ENCODE measurements at places on chromosomes 7 and 10.

DNA sequence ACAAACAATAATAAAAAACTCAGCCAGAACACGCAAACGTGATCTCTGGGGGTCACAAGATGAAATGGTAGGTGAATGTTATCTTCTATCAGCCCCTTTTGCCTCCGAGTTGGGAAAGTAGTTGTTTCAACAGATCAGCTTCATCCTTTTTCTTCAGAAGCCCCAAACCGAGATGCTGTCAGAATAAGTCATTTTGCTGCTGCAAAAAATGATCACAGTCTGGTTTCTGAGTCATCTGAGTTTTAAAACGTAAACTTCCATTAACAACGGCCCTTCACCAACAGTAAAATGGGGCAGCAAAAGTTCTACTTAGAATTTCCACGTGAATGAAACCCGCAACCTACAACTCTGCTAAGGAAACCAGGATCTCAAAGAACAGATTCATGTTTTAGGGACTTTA lies 44.9 kb downstream of the JCAD start:
- H3K27me3 ChIP-seq = no peaks in the 10 kb centered on the region
- H3K4me1 ChIP-seq = no peaks in the 10 kb centered on the region
- H3K36me3 ChIP-seq = no peaks in the 10 kb centered on the region

DNA sequence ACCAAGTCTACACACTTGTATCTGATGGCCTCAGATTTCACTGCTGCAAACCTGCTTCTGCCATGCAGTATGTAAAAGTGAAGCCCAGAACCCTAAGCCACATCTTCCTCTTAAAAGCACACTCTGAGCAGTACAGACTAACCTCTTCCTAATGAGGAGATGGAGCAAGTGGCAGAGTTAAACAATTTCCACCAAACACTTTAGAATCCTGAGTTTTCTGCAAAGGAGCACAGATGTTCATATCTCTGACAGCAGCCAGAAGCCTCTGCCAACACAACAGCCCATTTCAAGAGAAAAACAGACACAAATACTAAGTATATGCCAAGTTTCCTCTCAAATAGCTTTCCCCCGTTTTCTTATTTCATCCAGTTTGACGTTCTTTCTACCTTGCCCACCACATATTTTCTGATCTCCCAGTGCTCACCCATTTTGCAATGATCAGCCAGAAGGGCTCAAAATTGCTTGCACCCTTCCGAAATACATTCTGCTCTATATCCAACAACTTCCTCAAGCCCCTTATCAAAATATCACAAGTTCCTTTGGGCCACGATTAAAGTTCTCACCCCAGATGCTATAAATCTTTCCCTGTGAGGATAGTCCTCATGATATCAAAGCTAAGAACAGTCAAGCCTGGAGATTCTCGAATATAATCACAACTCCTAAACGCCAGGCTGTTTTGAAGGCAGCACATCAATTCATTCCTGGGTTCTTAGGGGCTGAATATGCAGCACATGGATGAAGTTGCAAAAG lies 27.5 kb downstream of the ELMO1 start:
- no peaks in the 10 kb centered on the region for H3K36me3 ChIP-seq
- H3K4me1 ChIP-seq = peaks cover 27% of the 10 kb centered on the region
- no peak overlapping the region for H3K27ac ChIP-seq
- H3K27me3 ChIP-seq = no peaks in the 10 kb centered on the region
- no peak for DNase-seq
- no peak overlapping the region for H3K4me3 ChIP-seq

GRCh38 chr10:129963641-129964501 lies at the start of gene EBF3:
TSS of gene EBF3 (minus strand) at chr10:129964274. CDS start at chr10:129963768, 506 bp downstream.
- H3K27me3 ChIP-seq = peaks cover 35% of the 10 kb centered on the region
- H3K4me3 ChIP-seq = peak within 1 kb of the TSS; percentile 60
- no peaks in the 10 kb centered on the region for H3K36me3 ChIP-seq
- peaks cover 36% of the 10 kb centered on the region for H3K4me1 ChIP-seq
- H3K27ac ChIP-seq = peak within 1 kb of the TSS; percentile 82

- H3K36me3 ChIP-seq = no peaks in the 10 kb centered on the region
- H3K27me3 ChIP-seq = no peaks in the 10 kb centered on the region
- H3K4me3 ChIP-seq = no peak overlapping the region
- no peak for DNase-seq
Observed at GRCh38 chr7:49635800-49636199, 137.6 kb upstream of the VWC2 start.

DNA sequence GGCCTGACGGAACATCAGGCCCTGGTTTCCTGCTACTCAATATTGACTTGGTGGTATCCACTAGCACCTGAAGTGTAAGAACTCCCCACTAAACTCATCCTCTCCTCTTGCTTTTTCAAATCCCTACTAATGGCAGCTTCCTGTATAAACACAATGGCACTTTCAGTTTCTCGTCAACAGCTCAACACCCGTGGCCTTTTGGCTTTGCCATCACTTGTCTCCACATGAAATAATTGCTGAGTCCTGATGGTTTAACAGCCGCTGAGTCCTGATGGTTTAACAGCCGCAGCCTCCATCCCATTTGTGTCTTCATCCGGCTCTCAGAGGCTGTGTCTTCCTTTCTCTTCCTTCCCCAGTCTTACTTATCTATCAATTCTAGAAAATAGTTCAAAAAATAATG lies 261.4 kb upstream of the PITRM1 start:
- H3K27me3 ChIP-seq = no peaks in the 10 kb centered on the region
- DNase-seq = no peak
- H3K27ac ChIP-seq = no peak overlapping the region
- no peaks in the 10 kb centered on the region for H3K4me1 ChIP-seq
- H3K4me3 ChIP-seq = no peak overlapping the region
- H3K36me3 ChIP-seq = no peaks in the 10 kb centered on the region

GRCh38 chr7:32506266-32507054 lies 11.2 kb downstream of the AVL9 start:
- H3K4me3 ChIP-seq = no peak overlapping the region
- H3K4me1 ChIP-seq = peaks cover 39% of the 10 kb centered on the region
- no peak overlapping the region for H3K27ac ChIP-seq
- no peaks in the 10 kb centered on the region for H3K36me3 ChIP-seq
- no peaks in the 10 kb centered on the region for H3K27me3 ChIP-seq
- DNase-seq = no peak

DNA sequence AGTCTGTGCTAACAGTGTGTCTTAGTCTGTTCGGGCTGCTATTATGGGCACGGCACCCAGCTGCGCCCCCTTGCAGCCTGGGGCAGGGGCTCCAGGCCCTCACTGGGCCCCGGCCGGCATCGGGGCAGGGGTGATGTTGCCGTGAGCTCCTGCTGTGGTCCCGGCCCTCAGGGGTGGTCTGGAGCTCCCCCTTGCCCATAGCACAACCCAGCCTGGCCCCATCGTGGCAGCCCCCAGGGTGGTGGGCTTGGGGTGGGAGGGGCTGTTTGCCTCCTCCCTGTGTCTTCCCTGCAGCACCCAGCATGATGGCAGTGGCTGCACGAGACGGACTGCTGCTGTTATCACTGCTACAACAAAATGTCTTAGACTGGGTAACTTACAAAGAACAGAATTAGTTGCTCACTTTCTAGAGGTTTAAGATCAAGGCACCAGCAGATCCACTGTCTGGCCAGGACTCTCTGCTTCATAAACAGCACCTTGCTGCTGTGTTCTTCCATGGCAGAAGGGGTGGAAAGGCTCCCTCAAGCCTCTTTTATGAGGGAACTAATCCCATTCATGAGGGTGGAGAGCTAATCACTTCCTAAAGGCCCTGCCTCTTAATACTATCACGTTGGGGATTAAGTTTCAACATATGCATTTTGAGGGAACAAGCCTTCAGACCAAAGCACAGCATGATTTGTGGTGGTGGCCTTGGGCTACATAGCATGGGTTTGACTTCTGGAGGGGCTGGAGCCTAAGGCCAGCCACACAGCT lies 149.5 kb downstream of the SEC23IP start:
- no peaks in the 10 kb centered on the region for H3K36me3 ChIP-seq
- no peak overlapping the region for H3K27ac ChIP-seq
- no peak overlapping the region for H3K4me3 ChIP-seq

- H3K27me3 ChIP-seq = no peaks in the 10 kb centered on the region
- H3K4me1 ChIP-seq = peaks cover 75% of the 10 kb centered on the region
- no peak for DNase-seq
- peak overlapping the region; percentile 86 for H3K27ac ChIP-seq
- H3K36me3 ChIP-seq = no peaks in the 10 kb centered on the region
Observed at GRCh38 chr10:72260976-72261783, 12.5 kb upstream of the DDIT4 start.

GRCh38 chr7:100687751-100688300 lies 6.2 kb downstream of the GIGYF1 start:
- H3K36me3 ChIP-seq = peaks cover 39% of the 10 kb centered on the region
- peaks cover 17% of the 10 kb centered on the region for H3K4me1 ChIP-seq
- no peak overlapping the region for H3K27ac ChIP-seq
- DNase-seq = no peak
- H3K4me3 ChIP-seq = no peak overlapping the region
- no peaks in the 10 kb centered on the region for H3K27me3 ChIP-seq

- no peaks in the 10 kb centered on the region for H3K4me1 ChIP-seq
- H3K27me3 ChIP-seq = no peaks in the 10 kb centered on the region
- H3K4me3 ChIP-seq = no peak overlapping the region
- no peak for DNase-seq
Observed at GRCh38 chr10:43793704-43794103, 145.0 kb upstream of the ZNF32 start.

DNA sequence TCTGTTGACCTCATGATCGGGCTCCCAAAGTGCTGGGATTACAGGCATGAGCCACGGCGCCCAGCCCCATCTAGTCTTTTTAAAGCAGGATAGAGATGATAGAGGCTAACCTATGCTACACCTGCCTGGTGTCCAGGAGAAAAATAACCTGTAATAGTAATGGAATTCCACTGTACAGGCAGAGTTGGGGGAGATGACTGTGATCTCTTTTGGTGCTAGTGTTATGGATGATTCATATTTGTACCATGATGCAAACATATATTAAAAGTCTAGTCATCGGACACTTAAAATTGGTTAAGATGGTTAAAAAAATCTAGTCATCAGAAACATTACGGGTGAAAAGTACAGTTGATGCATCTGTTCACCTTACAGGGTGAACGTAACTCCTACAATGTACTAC lies 6.1 kb upstream of the SAR1A start:
- no peak overlapping the region for H3K4me3 ChIP-seq
- no peak for DNase-seq
- H3K4me1 ChIP-seq = peaks cover 15% of the 10 kb centered on the region
- H3K27ac ChIP-seq = no peak overlapping the region
- no peaks in the 10 kb centered on the region for H3K27me3 ChIP-seq
- no peaks in the 10 kb centered on the region for H3K36me3 ChIP-seq

DNA sequence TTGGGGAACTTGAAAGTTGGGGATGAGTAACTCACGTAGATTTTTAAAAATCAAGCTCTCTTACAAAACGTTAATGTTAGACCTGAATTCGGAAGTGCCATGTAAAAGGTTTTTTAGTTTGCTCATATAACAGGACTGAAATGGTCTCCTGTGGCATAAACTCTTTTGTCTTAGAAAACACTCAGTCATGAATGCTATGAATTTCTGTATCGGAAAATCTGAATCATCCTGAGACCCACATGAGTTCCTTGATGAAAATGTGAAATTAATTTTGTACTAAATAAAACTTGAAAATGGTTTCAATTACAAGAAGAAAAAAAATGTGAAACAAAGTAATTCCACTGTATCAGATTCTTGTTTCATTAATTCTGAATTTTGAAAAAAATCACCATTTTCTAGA lies 134.8 kb upstream of the BMPER start:
- no peak for DNase-seq
- peaks cover 20% of the 10 kb centered on the region for H3K4me1 ChIP-seq
- no peaks in the 10 kb centered on the region for H3K36me3 ChIP-seq
- no peak overlapping the region for H3K27ac ChIP-seq
- no peak overlapping the region for H3K4me3 ChIP-seq

DNA sequence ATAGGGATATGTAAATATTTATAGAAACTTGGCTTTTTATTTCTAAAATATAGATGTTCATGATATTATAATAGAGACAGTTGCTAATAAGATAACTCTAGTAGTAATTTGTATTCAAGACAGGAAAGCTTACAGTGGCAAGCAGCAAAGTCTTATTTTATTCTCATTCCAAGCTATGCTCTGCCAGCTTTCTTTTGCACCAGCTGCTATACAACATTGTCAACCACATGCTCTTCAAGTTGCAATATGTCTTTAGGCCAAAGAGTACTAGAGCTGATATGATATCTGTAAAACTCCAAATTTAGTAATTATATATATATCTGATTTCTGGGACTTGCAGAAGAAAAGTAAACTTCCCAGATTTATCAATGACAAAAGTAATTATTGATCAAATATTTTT lies 350.1 kb downstream of the HGF start:
- H3K4me3 ChIP-seq = no peak overlapping the region
- H3K27ac ChIP-seq = no peak overlapping the region
- H3K4me1 ChIP-seq = no peaks in the 10 kb centered on the region
- no peaks in the 10 kb centered on the region for H3K36me3 ChIP-seq
- H3K27me3 ChIP-seq = no peaks in the 10 kb centered on the region
- no peak for DNase-seq

GRCh38 chr7:7304705-7305450 lies 122.5 kb downstream of the C1GALT1 start:
- no peak overlapping the region for H3K4me3 ChIP-seq
- no peak overlapping the region for H3K27ac ChIP-seq
- DNase-seq = no peak
- H3K27me3 ChIP-seq = no peaks in the 10 kb centered on the region
- no peaks in the 10 kb centered on the region for H3K4me1 ChIP-seq

- H3K4me1 ChIP-seq = no peaks in the 10 kb centered on the region
- H3K27ac ChIP-seq = no peak overlapping the region
- DNase-seq = no peak
- H3K27me3 ChIP-seq = no peaks in the 10 kb centered on the region
- no peak overlapping the region for H3K4me3 ChIP-seq
Observed at GRCh38 chr10:6020826-6021225, 41.3 kb downstream of the IL2RA start.

GRCh38 chr10:102713539-102713813 lies 721 bp downstream of the ARL3 start:
- peak overlapping the region; percentile 94 for H3K4me3 ChIP-seq
- no peaks in the 10 kb centered on the region for H3K27me3 ChIP-seq
- no peak for DNase-seq
- peaks cover 3% of the 10 kb centered on the region for H3K4me1 ChIP-seq
- no peaks in the 10 kb centered on the region for H3K36me3 ChIP-seq

GRCh38 chr7:95609277-95609971 lies 13.1 kb upstream of the PDK4 start:
- DNase-seq = no peak
- no peaks in the 10 kb centered on the region for H3K36me3 ChIP-seq
- H3K4me1 ChIP-seq = peaks cover 9% of the 10 kb centered on the region

GRCh38 chr7:127525866-127526480 lies 59.4 kb downstream of the GCC1 start:
- no peak for DNase-seq
- no peaks in the 10 kb centered on the region for H3K27me3 ChIP-seq
- H3K4me1 ChIP-seq = no peaks in the 10 kb centered on the region
